ENCODE measurements at places on chromosomes 11 and 22. TPM values are rescaled to one million over a fixed set of nuclear protein-coding genes. Genes with fewer than 3 reads are reported as not detected.

DNA sequence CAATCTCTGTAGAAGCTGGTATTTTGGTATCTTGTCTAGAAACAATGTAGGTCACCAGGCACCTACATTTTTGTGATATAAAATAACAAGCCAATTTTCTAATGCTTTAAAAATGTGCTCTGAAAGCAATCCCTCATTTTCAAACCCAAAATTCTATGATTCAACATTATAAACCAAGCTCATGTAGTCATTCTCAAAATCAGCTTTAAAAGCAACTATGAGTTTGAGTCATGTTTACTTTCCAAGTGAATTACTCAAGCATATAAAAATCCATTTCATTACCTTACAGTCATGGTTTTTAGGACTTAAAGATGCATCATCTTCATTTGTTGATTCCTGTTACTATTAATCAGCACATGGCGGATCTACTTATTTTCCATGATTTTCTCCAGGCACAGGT lies 216.4 kb downstream of the GRM5 start:
- no peaks in the 10 kb centered on the region for H3K27me3 ChIP-seq
- DNase-seq: no peak
- H3K27ac ChIP-seq: no peak overlapping the region

- H3K4me3 ChIP-seq: no peak overlapping the region
- no peak overlapping the region for H3K27ac ChIP-seq
- no peak for DNase-seq
- peaks cover 9% of the 10 kb centered on the region for H3K27me3 ChIP-seq
Observed at GRCh38 chr11:110148775-110149744, 55.9 kb downstream of the ZC3H12C start.

GRCh38 chr11:120392793-120393192 lies 56.6 kb downstream of the ARHGEF12 start:
- H3K4me1 ChIP-seq: no peaks in the 10 kb centered on the region
- DNase-seq: no peak
- no peak overlapping the region for H3K27ac ChIP-seq
- peaks cover 21% of the 10 kb centered on the region for H3K27me3 ChIP-seq
- H3K36me3 ChIP-seq: no peaks in the 10 kb centered on the region
- H3K4me3 ChIP-seq: no peak overlapping the region

- no peak for DNase-seq
- no peak overlapping the region for H3K27ac ChIP-seq
- no peak overlapping the region for H3K4me3 ChIP-seq
- no peaks in the 10 kb centered on the region for H3K36me3 ChIP-seq
- H3K4me1 ChIP-seq: peaks cover 9% of the 10 kb centered on the region
- H3K27me3 ChIP-seq: peaks cover 9% of the 10 kb centered on the region
Observed at GRCh38 chr11:2097356-2097997, 41.7 kb downstream of the IGF2 start.

GRCh38 chr22:41442240-41442792 lies 4.3 kb downstream of the TOB2 start:
- H3K4me3 ChIP-seq: no peak overlapping the region
- H3K27me3 ChIP-seq: no peaks in the 10 kb centered on the region
- H3K4me1 ChIP-seq: peaks cover 28% of the 10 kb centered on the region
- peaks cover 35% of the 10 kb centered on the region for H3K36me3 ChIP-seq
- no peak for DNase-seq
- no peak overlapping the region for H3K27ac ChIP-seq

- no peak overlapping the region for H3K27ac ChIP-seq
- no peak overlapping the region for H3K4me3 ChIP-seq
- no peaks in the 10 kb centered on the region for H3K27me3 ChIP-seq
- peaks cover 1% of the 10 kb centered on the region for H3K4me1 ChIP-seq
- H3K36me3 ChIP-seq: peaks cover 76% of the 10 kb centered on the region
Observed at GRCh38 chr22:41264408-41264941, 21.5 kb downstream of the RANGAP1 start.

DNA sequence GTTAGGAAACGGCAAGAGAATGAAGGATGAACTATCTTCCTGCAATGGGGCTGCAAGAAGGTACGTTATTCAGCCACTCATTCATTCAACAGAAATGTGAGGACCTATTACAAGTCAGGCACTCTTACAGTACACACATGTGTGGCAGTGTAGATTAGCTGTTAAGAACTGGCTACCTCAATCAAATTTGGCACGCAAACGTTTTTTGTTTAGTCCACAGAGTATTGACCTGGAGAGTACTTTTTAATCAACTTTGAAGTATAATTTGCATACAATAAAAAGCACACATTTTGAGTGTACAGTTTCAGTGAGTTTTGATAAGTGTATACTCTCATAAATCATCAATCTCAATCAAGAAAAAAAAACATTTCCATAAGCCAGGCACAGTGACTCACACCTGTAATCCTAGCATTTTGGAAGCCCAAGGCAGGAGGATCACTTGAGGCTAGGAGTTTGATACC lies 24.2 kb downstream of the MRTFA start:
- no peak overlapping the region for H3K27ac ChIP-seq
- DNase-seq: no peak
- no peaks in the 10 kb centered on the region for H3K27me3 ChIP-seq
- H3K36me3 ChIP-seq: peaks cover 5% of the 10 kb centered on the region
- peaks cover 6% of the 10 kb centered on the region for H3K4me1 ChIP-seq

- H3K4me3 ChIP-seq: no peak overlapping the region
- H3K4me1 ChIP-seq: peaks cover 30% of the 10 kb centered on the region
- no peak overlapping the region for H3K27ac ChIP-seq
- DNase-seq: no peak
- no peaks in the 10 kb centered on the region for H3K36me3 ChIP-seq
- peaks cover 46% of the 10 kb centered on the region for H3K27me3 ChIP-seq
Observed at GRCh38 chr11:134581966-134582769, 170.1 kb upstream of the B3GAT1 start.

DNA sequence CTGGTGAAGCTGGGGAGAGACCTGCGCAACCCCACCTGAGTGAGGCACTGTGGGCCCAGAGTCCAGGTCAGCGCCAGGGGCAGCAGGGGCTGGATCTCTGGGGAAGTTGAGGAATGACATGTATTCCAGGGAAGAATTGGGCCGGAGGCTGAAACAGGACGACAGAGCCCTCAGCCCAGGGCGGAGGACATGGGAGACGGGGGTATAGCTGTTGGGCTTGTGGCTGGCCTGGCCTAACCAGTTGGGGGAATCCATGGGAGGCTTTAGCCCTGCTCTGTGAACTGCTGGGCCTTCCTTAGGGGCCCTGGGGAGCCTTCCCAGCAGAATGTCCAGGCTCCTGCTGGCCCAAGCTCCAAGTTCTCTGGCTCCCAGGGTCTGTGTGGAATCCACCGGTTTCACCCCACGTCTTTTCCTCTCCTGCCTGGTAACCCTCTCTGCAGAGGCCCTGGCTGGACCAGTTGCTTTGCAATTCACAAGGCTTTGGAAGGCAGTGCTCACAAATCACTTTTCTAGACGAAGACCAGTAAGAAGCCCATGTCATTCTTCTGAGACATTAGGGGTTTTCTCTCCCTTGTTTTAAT lies 50.4 kb upstream of the KCNQ1OT1 start:
- H3K4me3 ChIP-seq: no peak overlapping the region
- H3K4me1 ChIP-seq: no peaks in the 10 kb centered on the region
- no peak overlapping the region for H3K27ac ChIP-seq
- H3K36me3 ChIP-seq: no peaks in the 10 kb centered on the region

- H3K4me1 ChIP-seq: peaks cover 41% of the 10 kb centered on the region
- peak overlapping the region; percentile 88 for H3K4me3 ChIP-seq
- peaks cover 6% of the 10 kb centered on the region for H3K27me3 ChIP-seq
- H3K27ac ChIP-seq: peak overlapping the region; percentile 86
- peaks cover 24% of the 10 kb centered on the region for H3K36me3 ChIP-seq
Observed at GRCh38 chr22:21866833-21867527, 465 bp downstream of the MAPK1 start.

- no peaks in the 10 kb centered on the region for H3K27me3 ChIP-seq
- no peak for DNase-seq
- no peaks in the 10 kb centered on the region for H3K4me1 ChIP-seq
Observed at GRCh38 chr22:48177631-48178030, 1415.2 kb downstream of the TBC1D22A start.

DNA sequence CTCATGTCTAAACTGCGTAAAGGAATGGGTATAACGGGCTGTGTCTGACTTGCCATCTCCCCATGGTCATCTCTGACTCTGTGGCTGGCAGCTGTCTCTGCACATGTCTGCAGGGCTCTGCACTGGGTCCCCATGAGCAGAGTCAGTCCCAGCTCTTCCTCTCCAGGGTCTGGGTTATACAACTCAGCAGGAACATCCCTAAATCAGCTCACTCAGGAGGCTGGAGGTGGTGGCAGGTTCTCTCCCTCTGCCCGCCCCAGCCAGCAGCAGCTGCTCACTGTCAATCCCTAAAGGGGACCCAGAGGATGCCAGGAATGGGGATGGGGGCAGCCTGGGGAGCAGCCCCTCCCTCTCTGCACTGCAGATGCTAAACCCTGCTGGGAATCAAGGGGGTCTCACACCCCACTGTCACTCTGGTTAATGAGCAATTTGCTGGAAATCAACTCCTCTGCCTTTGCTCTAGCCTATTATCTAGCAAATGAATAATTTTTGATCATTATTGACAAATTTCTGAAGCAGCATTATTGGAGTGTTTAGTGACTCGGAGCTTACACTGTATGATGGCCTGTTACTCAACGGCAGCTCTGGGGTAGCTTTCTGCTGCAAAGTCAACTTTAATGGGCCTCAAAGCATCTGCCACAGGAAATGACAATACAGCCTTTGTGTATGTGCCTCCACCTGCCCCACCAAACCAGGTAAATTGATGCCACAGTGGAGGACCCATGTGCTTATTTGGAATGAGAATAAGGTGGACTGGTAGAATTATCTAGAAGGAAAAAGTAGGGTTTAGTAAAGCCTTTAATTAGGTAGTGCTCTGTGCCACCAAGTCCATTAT lies 55.7 kb upstream of the SHANK2 start:
- H3K27ac ChIP-seq: no peak overlapping the region
- H3K27me3 ChIP-seq: no peaks in the 10 kb centered on the region
- H3K36me3 ChIP-seq: no peaks in the 10 kb centered on the region

DNA sequence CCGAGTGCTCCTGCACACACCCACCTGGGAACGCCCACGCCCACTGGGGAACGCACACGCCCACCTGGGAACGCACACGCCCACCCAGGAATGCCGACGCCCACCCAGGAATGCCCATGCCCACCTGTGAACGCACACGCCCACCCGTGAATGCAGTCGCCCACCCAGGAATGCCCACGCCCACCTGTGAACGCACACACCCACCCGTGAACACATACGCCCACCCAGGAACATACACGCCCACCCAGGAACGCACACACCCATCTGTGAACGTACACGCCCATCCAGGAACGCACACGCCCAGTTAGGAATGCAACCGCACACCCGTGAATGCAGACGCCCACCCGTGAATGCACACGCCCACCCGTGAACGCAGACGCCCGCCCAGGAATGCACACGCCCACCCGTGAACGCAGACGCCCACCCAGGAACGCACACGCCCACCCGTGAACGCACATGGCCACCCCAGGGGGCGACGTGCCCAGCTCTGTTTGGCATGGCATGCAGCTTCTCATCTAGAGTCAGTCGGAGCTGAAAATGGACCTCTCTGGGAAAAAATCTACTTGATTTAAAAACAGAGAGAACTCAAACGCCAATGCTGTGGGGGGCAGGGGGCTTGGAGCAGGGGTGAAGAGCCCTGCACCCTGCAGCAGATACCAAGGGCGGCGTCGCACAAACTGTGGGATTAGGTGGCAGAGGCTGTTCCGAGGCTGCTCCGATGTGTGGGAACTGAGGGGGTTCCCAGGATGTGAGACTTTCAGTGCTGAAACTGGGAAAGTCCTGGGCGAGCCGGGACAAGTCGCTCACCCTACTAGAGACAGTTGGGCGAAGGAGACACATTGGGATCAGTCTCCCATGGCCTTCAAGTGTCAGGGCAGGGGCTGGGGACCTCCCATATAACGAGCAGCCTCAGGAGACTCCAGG lies 83.3 kb downstream of the MYEOV start:
- no peaks in the 10 kb centered on the region for H3K4me1 ChIP-seq
- H3K4me3 ChIP-seq: no peak overlapping the region
- no peaks in the 10 kb centered on the region for H3K36me3 ChIP-seq
- H3K27me3 ChIP-seq: no peaks in the 10 kb centered on the region
- H3K27ac ChIP-seq: no peak overlapping the region
- DNase-seq: no peak

- H3K27me3 ChIP-seq: no peaks in the 10 kb centered on the region
- DNase-seq: no peak
- peaks cover 89% of the 10 kb centered on the region for H3K36me3 ChIP-seq
- H3K4me1 ChIP-seq: peaks cover 6% of the 10 kb centered on the region
- no peak overlapping the region for H3K27ac ChIP-seq
Observed at GRCh38 chr22:42062506-42063170, 8.0 kb downstream of the NAGA start.

DNA sequence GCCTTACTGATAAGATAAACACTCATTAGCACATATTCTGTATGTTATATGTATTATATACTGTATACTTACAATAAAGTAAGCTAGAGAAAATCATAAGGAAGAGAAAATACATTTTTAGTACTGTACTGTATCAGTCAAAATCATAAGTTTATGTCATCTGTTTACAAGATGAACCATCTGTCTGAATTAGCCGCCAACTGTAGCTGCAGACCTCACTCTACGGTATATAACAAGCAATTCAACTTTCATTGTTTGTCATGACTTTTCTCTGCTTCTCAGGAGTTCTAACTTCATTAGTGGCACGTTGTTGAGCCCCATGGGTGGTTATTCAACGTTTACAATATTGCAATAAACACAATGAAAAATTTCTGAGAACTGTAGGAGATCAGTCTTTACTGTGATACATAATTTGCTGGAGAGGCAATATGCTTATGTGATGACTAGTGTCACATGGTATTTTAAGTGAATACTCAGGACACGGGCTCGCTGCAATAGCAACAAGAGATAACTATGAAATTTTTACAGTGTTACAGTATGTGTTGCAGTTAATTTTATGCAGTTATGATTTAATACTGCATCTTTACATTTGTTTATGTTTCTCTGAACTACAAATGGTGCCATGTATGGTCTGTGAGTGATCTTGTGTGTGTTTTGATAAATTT lies 132.2 kb upstream of the CTSC start:
- H3K4me3 ChIP-seq: no peak overlapping the region
- H3K27ac ChIP-seq: no peak overlapping the region
- H3K27me3 ChIP-seq: peaks cover 21% of the 10 kb centered on the region
- no peaks in the 10 kb centered on the region for H3K4me1 ChIP-seq

Gene MPEG1
- not detected for total RNA-seq

Gene TMPRSS5
- total RNA-seq: 0.78 TPM

Gene CNGA4
- total RNA-seq: 0.30 TPM

Gene TYR
- not detected for total RNA-seq

Gene CREBZF
- 68.4 TPM for total RNA-seq

Gene CST6
- total RNA-seq: 0.65 TPM

Gene OR6A2
- total RNA-seq: not detected

Gene ZNF280A
- total RNA-seq: not detected

Gene STX3
- total RNA-seq: 89.1 TPM

Gene THY1
- total RNA-seq: 1.3 TPM

Gene MAPK8IP2
- total RNA-seq: 0.15 TPM

Gene UBQLNL
- 0.28 TPM for total RNA-seq
